ENCODE measurements at places on chromosomes 7 and 10.

- DNase-seq: no peak
These were observed 50.9 kb upstream of the SEMA3D start for GRCh38 chr7:85237721-85238120.

DNA sequence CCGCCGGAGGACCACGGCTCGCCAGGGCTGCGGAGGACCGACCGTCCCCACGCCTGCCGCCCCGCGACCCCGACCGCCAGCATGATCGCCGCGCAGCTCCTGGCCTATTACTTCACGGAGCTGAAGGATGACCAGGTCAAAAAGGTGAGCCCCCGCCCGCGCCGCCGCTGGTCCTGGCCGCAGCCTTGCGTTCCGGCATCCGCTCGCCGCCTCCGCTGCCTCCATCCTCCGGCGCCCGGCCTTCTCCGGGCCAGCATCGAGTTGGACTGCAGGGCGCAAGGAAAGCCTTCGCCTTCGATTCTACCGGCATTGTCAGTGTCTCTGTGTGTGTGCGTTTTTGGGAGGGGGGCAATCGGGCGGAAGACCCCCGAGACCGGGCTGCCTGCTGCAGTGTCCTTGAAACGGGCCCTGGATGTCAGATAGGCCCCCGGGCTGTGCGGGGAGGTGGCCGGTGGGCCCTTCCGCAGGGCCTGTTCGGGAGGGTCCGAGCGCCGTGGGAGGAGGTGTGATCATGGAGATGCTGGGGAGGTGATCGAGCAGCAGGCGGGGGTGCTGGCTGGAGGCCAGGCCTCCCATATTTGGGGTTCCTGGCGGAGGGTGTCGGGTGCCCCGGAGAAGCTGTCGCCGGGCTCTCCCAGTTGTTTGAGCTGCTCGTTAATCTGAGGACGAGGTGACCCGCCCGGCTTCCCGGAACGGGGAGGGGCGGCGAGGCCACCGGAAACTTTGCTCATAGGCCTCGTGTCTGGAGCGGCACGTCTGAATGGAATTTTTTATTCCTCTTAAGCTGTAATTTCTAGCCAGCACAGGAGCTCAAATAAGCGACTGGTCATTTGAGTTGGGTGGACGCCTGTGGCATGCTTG lies 40.8 kb downstream of the HK1 start:
- no peak for DNase-seq

DNA sequence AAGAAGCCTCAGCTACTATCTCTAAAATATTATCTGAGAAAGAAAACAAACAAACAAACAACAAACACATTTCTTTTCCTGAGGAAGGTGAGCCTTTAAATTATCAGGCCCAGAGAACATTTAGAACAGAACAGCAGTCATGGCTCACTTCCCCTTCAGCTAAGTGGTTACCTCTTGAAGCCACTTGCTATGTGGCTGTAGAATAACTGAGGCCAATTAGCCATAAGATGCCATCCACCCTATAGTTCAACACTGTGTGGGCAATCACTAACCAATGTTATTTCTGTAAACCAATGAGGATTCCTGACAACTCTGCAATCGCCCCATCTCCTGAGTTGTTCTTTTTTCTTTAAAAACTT lies 3.7 kb upstream of the UPP1 start:
- DNase-seq: peak; percentile 19

DNA sequence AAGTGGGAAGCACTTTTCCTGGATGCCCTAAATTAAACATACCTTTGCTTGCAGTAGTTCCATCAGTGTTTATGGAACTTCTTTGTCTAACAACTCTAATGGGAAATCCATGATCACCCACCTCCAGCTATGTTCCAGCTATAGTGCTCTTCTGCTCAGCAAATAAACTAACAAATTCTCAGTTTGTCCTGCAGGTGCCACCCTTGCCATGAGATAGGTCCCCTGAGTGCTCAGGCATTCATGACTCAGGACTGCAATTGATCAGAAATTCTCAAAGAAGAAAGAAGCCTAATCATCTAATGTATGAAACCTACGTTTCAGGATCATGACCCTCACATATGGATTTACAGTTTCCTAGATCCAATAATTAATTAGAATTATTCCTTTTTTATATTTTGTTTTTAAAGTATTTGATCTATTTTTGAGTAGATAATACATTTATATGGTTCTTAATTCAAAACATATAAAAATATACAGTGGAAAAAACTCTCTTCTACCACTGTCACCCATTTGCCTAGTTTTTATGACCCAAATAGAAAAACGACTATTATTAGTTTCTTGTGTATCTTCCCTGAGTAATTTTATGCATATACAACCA lies 48.7 kb upstream of the DYNC1I1 start:
- peak; percentile 49 for DNase-seq

DNA sequence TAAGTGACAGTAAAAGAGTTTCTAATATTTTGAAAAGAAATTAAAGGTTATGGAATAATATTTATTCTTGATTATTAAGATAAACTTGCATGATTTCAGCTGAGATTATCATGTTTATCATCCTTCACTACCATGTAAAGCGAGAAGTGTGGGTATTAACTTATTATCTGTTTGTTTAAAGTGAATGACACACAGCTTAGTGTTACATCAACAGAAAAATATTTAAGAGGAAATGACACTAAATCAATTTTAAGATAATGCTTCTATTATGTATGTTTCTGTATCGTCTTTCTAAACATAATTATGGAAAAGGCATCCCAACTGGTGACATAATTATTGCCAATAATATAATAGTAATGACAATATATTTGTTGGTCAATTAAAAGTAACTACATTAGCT lies 213.1 kb downstream of the PCDH15 start:
- DNase-seq: no peak

DNA sequence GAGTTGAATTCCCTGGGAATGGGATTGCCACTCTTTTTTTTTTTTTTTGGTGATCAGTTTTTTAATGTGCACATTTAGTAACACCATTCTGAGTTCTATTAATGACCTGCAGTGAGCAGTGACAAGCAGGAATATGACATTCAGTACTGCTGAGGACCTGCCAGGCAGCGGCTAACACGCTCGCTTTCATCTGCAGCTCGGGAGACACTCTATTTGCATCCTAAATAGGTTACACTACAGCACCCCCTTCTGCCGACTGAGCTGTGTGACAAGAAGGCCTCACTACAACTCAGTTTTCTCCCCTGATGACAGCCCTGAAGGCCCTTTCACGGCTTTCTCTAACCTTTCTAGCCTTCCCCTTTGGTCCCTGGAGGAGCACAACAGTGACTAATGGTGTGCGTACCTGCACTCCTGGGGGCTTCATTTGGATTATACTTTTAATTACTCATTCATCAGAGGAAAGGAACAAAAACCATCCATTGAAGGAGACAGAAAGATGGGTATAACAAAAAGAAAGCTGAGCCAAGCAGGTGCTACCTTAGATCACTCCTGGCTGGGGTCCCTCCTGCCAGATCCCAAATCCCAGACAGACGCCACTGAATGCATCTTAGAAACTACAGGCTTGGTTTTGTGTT lies 872.4 kb downstream of the LRMDA start:
- DNase-seq: peak; percentile 38

GRCh38 chr7:11452476-11452875 lies 379.5 kb downstream of the THSD7A start:
- DNase-seq: no peak

GRCh38 chr7:151813997-151814396 lies 62.9 kb downstream of the PRKAG2 start:
- DNase-seq: no peak

- no peak for DNase-seq
These were observed 89.2 kb downstream of the DIP2C start for GRCh38 chr10:600234-600633.

- no peak for DNase-seq
These were observed 2.5 kb downstream of the SH3PXD2A start for GRCh38 chr10:103852856-103853255.

DNA sequence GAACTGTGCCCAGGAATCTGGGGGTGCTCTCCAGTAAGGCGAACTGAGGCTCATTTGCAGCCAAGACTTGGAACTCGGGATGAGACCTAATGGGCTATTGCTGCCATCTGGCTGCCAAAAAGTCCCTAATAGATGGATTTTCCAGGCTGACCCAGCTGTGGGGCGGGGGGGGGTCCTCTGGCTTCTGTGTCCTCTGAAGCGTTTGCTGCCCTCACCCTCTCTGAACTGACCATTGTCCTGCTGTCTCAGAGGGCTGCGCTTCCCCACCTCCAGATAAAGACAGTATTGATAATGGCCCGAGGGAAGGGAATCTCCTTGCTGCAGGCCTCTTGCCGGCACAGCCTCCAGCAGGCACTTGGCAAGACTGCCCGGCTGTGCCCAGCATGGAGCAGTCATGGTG lies 46.6 kb downstream of the CLEC2L start:
- no peak for DNase-seq

GRCh38 chr7:6651851-6652445 lies 14.8 kb downstream of the ZNF316 start:
- DNase-seq: no peak

GRCh38 chr7:5417106-5418071 lies 6.2 kb downstream of the TNRC18 start:
- no peak for DNase-seq

GRCh38 chr7:112547916-112548315 lies 67.1 kb downstream of the LSMEM1 start:
- DNase-seq: no peak

GRCh38 chr10:25465582-25466372 lies 291.0 kb downstream of the GPR158 start:
- peak; percentile 79 for DNase-seq

- DNase-seq: no peak
These were observed 25.7 kb downstream of the MYOF start for GRCh38 chr10:93456480-93456879.

DNA sequence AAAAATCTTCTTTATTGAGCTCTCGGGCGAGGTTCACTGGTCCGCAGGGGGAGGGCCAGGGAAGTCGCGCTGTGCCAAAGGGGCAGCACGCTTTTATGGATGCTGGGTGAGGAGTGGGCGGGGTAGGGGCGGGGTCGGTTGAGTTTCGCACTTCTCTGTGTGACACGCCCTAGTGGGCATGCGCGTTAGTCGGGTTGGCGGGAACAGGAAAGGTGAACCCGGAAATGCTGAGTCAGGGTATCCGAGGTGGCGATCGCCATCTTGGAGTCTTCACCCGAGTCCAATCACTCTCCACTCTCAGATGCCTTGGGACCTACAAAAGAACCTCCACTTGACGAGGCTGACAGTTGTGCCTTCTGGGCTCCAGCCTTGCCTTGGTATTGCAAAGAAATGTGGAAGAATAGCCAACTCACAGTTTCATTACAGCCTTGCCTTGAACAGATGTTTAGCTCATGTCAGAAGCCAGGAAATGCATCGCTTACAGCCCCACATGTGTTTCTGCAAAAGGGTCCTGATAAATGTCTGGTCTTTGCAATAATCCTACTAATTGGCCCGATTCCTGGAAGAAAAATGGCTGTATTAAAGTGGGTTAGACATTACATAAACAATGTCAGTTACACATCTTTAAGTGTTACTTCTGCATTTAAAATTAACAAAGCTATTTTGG lies 64.1 kb downstream of the AHR start:
- DNase-seq: no peak

- no peak for DNase-seq
These were observed 209.1 kb upstream of the VWC2 start for GRCh38 chr7:49564379-49564714.

- DNase-seq: no peak
These were observed 6.6 kb downstream of the PDIA4 start for GRCh38 chr7:149021725-149022062.

- DNase-seq: no peak
These were observed 208.2 kb upstream of the INHBA start for GRCh38 chr7:41910940-41911600.

DNA sequence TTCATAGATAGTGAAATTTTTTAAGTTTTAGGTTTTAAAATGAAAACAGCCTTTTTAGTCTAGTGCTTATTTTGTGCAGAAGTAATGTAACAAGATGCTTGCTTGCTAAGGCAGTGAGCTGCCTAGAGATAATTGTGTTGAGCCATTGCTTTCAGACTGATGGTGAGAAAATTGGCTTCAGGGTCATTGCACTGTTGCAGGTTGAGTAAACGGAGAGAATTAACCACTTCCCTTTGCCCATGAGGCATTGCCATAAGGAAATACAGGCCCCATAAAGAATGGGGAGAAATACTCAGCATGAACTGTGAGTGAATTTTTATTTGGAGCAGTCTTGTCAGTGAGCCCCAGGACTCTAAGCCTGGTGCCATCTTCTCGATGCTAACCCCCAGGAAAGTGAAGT lies 140.5 kb downstream of the LRRC4 start:
- no peak for DNase-seq

GRCh38 chr10:33289776-33290175 lies 44.7 kb downstream of the NRP1 start:
- no peak for DNase-seq

All from RPMI8226 (cell line).